ENCODE measurements at places on chromosomes 12 and 14.

DNA sequence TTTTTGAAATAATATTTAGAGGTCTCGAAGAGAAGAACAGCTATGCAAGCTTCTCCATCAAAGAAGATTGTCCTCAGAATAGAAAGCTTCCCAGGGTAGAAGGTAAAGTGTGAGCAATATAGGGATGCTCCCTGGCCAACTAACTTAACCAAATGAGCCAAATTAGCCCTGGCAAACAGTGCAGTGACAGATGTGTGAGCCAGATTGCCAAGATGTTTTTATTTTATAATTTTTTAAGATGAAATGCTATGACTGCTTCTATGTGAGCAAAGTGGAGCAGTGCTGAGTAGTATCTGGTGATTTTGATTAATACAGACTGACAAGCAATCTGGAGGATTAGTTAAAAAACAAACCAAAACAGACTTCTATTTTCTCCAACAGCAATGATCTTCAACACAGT lies 202.1 kb downstream of the NOVA1 start:
- no peak for DNase-seq

- no peak for DNase-seq
Measured at GRCh38 chr12:76623931-76624330, 64.4 kb upstream of the OSBPL8 start.

- DNase-seq = peak; percentile 99
Measured at GRCh38 chr14:67359775-67360469, at the start of the genes ATP6V1D and EIF2S1. TSS of gene ATP6V1D (minus strand) at chr14:67359804. CDS start at chr14:67359698, 106 bp downstream. TSS of gene EIF2S1 (plus strand) at chr14:67360328. CDS start at chr14:67364768, 4,440 bp downstream.

DNA sequence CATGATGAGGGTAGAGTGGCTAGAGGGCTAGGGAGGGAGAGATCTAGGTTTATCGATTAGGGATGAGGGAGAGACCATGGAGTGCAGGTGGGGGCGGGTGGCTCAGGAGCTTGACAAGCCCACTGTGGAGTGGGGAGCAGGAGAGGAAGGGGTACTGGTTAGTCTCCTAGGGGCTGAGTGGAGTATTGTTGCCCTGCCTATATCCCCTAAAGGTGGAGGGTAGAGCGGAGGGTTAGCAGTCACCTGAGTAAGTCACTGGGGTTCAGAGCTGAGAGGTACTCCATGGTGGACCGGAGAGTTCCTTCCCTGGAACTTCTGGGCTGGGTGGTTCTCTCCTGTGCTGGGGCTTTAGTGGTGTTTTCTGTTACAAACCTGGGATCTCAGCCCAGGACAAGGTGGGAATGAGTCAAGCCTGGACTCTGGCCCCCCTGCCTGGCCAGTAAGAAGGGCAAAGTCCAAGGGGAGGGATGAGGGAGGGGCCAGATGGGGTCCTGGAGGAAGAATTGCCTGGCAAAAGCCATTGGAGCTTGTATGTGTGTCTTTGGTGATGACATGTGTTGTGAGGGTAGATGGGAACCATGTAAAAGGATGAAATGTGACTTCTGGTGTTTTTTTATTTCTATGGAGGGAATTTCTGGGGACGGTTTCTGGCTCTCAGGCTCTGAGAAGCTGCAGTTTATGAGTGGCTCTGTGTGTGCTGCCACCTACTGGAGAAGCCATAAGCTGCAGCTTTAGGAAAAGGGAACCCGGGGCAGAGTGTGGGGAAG lies at the start of gene CIDEB:
Gene CIDEB (minus strand): TSS at position 403 of the 767 bp plus-strand sequence. CDS start 119 bp downstream, at position 284.
- DNase-seq = peak; percentile 73

- DNase-seq = no peak
Measured at GRCh38 chr12:7103837-7104584, 5.0 kb downstream of the C1RL start.

DNA sequence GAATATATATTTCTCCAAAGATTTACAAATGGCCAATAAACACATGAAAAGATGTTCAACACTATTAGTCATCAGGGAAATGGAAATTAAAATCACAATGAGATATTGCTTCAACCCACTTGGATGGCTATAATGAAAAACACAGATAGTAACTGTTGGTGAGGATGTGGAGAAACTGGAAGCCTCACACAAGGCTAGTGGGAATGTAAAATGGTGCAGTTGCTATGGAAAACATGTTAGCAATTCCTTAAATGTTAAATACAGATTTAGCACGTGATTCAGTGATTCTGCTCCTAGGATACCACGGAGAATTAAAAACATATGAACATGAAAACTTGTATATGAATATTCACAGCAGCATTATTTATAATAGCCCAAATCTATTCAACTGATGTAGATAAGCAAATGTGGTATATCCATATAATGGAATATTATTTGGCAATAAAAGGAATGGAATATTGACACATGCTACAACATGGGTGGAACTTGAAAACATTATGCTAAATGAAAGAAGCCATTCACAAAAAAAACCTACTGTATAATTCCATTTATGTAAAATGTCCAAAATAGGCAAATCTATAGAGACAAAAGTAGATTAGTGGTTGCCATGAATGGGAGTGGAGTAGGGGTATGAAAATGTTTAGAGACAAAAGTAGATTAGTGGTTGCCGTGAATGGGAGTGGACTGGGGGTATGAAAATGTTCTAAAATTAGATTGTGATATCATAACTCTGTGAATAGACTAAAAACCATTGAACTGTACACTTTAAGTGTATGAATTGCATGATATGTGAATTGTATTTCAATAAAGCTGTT lies 227.1 kb upstream of the DDHD1 start:
- DNase-seq = no peak

DNA sequence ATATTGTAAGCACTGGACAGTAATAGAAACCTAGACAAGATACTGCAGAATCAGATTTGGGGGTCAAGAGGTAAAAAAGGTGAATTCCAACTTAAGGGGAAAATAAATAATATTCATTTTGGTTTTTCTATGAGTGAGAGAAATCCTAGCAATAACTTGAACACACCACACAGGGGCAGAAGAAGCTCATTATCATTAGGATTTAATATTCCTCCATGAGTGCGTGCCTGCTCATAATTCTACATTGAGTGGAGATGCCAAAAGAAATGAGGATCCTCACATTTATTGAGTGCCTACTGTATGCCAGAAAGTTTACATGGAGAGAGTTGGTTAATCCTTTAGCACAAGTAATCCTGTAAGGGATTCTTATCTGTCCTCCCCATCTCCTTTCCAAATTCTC lies 40.5 kb upstream of the C14orf132 start:
- DNase-seq = no peak

DNA sequence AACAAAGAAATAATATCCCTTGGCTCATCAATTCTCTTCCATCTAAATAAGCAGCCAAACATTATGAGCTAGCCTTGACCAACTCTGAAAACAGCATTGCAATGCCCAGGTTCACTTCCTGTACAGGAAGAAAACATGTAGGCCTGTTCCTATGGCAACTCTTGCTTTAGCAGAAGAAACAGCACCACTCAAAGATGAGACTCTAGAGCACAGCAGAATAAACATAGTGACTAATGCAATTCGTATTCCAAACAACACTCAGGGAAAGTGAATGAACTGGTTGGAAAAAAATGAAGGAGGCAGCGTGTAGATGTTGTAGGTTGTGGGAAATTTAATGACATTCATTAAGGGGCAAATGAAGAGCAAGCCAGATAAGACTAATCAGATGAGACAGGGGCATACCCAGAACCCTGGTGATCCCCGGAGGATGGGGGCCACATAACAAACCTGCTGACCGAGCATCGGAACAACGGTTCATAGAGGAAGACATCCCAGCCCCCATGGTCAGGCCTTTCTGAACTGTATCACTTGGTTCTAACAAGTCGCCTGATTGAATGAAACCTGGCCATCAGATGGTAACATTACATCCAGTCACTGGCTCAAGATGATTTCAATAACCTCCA lies 9.0 kb downstream of the ARHGDIB start:
- DNase-seq = peak; percentile 69

DNA sequence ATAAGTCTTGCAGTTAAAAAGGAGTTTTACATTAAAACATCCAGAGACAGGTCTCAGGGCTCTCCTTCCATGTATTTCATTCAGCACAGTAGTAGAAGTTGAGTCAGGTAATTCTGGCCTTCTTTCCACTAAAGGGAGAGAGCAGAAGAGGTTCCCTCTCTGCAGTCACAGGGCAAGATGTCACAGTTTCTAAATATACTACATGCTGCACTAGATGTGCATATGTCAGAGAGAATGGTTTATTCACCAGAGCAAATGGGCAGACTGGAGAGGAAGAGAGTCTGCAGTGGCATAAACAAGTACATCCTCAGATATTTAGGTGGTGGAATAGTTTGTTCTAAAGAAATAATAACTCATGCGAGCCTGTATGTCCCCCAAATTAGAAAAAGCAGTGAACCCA lies 132.0 kb downstream of the KICS2 start:
- DNase-seq = no peak

DNA sequence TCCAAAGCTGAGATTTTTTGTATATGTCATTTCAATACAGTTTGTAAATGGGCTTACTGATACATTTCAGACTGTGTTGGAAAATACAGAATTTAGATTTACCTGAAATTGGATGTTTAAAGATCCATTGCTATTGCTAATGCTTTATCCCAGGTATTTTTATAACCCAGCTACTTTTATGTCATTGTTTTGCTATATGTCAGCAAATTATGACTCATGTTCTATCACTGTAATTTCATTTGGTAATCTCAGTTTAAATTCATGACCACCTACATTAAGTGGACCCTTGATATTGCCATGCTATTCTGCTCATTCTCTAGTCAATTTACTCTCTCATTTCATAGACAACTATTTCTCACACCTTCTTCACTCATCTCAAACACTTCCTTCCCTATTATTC lies 281.2 kb downstream of the IPO8 start:
- no peak for DNase-seq

- peak; percentile 52 for DNase-seq
Measured at GRCh38 chr12:77060136-77060882, 5.1 kb downstream of the E2F7 start.

DNA sequence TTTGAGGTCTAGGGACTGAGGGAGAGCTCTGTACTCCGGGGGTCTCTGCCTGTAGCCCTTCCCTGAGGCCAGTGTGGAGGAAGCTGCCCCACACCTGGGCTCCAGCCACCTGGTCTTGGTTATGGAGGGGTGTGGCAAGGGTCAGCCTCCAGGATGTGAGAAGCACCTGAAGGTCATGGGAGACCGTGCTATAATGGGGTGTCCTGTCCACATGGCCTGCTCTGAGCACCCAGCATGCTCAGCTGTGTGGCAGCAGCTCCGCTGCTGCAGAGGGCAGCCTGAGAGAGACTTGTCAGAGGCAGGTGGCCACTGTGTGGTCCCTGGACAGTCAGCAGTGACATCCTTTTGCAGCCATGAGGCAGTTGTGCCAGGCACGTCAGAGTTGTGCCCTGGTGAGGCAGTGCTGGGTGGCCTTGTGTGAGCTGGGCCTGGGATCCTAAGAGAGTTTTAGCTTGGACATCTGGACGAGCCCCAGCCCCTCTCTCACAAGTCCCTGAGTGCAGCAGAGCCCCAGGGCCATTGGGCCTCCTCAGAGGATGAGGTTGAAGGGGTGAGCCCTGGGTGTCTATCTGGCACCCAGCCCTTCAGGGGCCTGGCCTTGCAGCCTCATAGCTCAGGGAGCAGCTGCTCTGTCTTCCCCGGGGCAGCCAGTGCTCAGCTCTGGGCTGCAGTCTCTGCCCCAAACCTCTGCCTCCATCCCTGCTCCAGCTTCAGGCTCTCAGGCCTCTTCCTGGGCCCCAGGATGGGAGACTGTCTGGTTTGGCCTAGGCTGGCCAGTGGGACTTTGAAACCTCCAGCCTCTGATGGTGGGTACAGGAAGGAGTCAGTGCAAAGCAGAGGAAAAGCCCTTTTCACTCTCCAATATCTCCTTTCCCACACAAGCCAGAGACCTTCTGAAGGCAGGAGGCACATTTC lies 7.4 kb upstream of the ATG101 start:
- DNase-seq = no peak
